ENCODE measurements at places on chromosomes 7 and 10. TPM values are rescaled to one million over a fixed set of nuclear protein-coding genes. Genes with fewer than 3 reads are reported as not detected.

DNA sequence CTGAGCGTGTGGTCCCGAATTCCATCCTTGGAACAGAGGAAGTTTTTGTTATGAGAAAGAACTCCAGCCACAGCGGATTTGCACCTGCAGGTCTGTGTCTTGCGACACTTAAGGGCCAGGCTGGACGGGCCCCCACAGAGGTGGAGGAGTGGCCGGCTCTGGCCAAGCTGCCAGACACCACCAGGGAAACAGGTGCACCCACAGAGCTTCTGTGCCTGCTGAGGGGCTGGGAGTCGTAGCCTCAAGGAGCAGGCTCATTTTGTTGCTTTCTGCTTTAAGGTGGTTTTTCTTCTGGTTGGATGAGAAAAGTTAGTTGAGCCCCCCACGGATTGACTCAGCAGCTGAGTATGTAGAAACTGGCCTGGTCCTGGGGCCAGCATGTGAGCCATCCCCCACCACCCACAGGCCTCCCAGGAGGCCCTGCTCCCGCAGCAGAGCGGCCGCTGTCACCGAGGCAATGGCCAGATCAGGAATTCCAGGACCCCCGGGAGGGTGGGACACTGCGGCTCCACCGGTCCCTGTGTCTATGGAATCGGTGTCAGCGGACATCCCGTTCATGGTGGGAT lies 41.9 kb downstream of the NKX6-2 start:
- H3K4me1 ChIP-seq, result no peaks in the 10 kb centered on the region
- H3K36me3 ChIP-seq, result no peaks in the 10 kb centered on the region
- no peak overlapping the region for H3K4me3 ChIP-seq

- peaks cover 5% of the 10 kb centered on the region for H3K36me3 ChIP-seq
- H3K27ac ChIP-seq, result 0 out of 2 replicates have a peak overlapping the region, but pooled peaks have one; percentile 44
- H3K4me3 ChIP-seq, result no peak overlapping the region
- no peaks in the 10 kb centered on the region for H3K27me3 ChIP-seq
- no peak for DNase-seq
These were observed 7.1 kb downstream of the ARPC1B start for GRCh38 chr7:99381664-99382075.

Gene BMPR1A
- 19.0 TPM for polyA plus RNA-seq

Gene PSPH
- polyA plus RNA-seq, result 31.0 TPM

Gene TMEM270
- polyA plus RNA-seq, result 0.26 TPM

Measured in H1 (cell line).